Astrocyte (in vitro differentiated cells and primary cell): ENCODE measurements at places on chromosomes 2 and 18.

DNA sequence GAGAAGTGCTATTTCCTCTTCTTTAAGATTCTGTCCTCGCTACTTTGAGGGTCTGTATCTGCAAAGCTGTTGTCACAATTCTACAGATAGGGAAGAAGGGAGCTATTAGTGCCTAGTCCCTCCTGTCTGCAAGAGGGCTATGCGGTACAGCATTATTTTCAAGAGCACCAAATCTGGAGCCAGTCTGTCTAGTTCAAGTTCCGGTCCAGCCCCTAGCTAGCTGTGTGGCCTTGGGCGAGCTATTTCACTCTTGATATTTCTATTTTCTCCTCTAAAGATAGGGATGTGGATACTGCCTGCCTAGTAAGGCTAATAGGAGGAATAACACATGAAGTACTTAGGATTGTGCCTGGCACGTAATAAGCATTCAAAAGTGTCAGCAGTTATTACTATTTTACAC lies 272.4 kb downstream of the KCNE4 start:
- DNase-seq = no peak

DNA sequence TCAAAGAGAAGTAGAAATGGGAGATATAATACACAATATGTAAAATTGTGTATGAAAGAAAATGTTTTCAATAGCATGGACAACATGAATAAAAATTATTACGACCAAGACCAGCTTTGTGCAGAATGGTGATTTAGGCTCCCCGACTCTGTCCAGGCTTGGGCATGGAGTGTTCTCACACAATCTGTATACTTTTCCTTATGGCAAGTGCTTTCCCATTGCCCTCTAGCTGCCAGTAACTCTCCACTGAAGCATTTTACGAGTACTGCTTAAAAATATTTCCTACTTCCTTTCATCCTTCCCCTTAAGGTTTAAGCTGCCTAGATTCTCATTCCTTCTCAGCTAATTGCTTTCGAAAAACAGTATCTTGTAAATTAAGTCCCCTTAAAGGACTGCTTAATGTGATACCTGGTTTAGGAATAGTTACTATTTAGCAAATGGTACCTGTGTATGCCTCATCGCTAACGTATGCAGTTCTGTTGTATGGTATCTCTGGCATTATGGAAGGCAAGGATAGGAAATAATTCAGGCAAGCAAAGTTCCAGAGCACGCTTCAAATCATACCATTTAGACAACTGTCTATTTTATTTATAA lies 714.6 kb downstream of the ERBB4 start:
- DNase-seq = no peak

DNA sequence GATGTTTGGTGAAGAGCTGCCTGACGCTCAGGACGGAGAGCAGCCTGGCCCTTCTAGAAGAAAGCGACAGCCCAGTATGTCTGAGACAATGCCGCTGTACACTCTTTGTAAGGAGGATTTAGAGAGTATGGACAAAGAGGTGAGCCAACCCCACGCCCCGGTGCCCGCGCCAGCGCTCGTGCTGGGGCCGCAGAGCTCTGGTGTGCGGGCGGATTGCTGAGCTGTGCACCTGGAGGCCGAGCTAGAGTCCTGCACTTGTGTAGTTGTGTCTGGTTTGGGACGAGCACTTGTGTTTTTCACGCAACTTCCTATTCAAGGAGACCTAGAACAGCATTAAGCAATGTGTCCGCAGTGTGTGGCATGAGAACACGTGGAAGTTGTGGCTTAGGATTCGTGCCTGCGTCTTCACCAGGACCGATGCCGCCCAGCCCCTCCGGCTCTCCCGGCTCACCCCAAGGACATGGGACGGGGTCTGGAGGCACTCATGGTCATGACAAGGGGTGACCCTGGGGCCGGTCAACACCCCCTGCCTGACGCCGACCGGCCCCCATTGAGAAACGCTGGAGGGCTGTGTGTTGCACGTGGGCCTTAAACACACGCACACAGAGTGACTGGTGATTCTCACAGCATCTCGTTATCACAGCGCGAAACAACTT lies 49.5 kb downstream of the CTDP1 start:
- no peak for DNase-seq

GRCh38 chr18:45724601-45725000 lies 620 bp downstream of the SLC14A1 start:
- DNase-seq = peak; percentile 38

- DNase-seq = no peak
These were observed 111.8 kb downstream of the HDAC4 start for GRCh38 chr2:239288951-239289511.

GRCh38 chr2:224640679-224641078 lies 55.5 kb upstream of the CUL3 start:
- DNase-seq = no peak

DNA sequence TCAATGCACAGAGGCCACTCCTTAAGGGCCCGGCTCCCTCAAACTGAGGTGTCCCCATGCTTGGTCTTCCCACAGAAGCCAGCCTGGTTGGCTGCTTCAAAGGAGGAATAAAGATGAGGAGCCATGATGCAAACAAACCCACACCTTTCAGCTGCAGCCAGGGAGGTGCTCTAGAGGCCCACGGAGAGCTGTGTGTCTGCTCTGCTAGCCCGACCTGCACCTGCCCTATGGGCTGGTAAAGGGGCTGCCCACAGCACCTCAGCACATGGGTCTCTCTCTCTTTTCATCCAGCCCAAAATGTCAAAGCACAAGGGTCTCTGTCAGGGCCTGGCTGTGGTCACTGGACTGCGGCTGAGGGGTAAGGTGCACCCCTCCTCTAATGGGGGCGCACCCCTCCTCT lies 132.1 kb downstream of the MSH2 start:
- DNase-seq = no peak
